ENCODE measurements at places on chromosomes 6 and 20.

DNA sequence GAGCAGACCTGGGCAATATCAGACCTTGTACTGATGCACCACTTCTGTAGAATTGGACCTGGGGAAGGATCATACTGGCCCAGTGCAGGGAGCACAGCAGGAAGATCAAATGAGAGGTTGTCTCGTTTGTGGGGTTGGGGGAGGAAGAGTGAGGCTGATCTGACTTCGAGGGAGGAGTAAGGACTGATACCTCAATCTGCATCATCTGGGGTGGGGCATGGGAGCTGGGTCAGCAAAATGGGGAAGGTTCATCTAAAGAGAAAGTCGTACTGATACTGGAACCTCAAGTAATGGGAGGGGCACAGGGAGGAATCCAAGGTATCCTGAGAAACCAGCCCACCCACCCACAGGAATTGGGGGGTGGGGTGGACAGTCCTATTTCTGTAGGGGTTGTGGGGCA is 3.7 kb downstream of the RNF39 start:
- no peak for DNase-seq

- DNase-seq, result no peak
Measured at GRCh38 chr20:24840121-24840713, 108.9 kb upstream of the CST7 start.

DNA sequence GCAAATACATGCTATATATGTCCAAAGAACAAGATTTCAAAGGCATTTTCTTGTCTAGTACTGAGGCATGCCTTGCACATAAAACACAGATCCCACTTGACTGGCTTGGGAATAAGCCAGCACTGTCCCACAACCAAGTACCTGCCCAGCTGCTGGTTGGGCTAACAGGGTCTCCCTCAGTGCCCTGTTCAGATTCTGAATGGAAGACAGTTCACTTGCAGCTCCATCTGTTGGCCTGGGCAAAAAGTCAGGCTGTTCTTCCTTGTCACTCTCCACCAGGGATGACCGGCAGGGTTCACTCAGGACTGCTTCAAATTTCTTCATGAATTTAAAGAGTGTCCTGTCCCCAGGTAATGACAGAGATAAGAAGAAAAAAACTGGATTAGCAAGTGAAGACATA is 44.4 kb upstream of the LYRM2 start:
- no peak for DNase-seq

- DNase-seq, result no peak
Measured at GRCh38 chr20:11926292-11926998, 8.8 kb downstream of the BTBD3 start.

DNA sequence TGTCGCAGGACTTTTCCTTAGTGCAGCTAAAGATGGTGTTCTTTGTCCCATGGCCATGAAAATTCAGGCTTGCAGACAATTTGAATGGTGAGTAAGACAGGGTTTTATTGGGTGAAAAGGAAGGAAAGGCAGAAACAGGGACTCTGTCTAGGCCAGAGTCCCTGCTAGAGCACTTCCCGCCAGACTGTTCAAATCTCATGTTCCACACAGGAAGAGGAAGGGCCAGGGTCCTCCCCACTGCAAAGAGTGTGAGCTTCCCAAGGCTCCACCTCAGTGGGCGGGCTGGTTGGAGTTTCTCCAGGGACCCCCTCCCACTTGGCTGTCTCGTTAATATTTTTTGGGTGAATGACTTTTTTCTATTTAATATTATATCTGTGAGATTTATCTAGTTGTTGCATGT is 29.0 kb downstream of the COL19A1 start:
- DNase-seq, result no peak

- peak; percentile 91 for DNase-seq
Measured at GRCh38 chr6:17907406-17908229, 79.8 kb downstream of the KIF13A start.

DNA sequence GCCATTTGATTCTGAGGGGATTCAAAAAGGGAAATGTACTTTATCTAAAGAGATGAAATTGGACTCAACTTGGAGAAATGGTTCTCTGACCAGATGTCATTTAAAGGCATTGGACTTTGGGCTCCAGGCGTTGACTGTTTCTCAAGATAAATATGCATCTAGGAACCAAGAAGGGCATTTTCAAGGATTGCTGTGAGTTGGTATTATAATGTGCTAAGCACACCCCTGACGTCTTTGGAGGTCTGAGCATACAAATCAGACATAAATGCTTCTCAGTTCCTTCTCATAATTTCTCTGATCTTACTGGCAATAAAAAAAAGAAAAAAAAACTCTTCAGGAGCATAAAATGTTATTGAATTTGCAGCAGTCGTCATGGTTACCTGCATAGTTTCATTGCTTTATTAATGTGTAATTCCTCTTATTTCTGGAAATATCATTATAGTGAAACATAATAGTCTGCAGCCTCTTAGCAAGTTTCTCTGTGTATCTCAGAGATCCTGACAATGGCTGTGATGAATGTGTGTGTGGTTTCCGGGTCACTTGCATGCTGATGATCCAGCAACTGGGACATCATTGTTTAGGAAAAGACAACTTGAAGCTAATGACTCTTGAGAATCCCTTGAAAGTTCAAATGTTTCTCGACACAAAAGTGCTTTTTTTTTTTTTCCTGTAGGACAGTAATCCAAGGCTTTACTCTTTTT is 136.0 kb downstream of the AIG1 start:
- DNase-seq, result no peak

- DNase-seq, result no peak
Measured at GRCh38 chr6:31666337-31666965, 571 bp downstream of the CSNK2B start.

DNA sequence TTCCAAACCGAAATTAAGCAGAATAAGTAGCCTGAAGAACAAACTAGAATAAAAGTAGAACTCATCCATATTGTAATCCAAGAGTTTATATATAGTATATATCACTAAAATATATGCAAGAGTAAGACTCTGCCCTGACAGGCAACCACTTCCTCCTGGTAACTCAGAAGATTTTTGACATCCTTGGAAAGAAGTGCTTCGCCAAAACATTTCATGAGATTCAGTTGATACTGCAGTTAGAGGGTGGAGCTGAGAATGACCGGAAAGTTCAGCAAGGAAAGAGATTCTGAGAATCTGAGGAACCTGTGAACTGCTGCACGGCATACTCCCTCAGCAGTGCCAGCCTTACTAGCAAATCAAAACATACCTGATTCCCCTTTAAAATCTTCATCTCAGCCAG is 79.6 kb downstream of the CDK19 start:
- no peak for DNase-seq

DNA sequence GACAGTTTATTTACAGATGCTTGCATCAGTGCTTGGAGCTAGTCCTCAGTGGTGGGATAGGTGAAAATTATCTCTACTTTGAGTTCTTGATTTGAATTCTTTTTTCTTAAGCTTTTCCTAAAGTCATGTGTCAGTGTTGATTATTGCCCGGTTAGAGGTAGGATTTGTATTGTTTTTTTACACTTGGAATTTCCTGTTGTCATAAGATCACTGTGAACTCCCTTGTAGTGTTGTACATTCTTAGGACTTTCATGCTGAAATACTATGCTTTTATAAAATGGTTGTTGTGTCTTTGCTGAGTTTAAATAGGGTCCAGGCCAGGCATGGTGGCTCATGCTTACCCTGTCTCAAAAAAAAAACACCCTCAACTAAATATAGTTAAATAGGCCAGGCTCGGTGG is 20.3 kb downstream of the ASXL1 start:
- DNase-seq, result no peak

GRCh38 chr6:5697508-5697907 is 309.2 kb downstream of the NRN1 start:
- no peak for DNase-seq

- DNase-seq, result no peak
Measured at GRCh38 chr20:51970858-51971257, 168.5 kb upstream of the SALL4 start.

DNA sequence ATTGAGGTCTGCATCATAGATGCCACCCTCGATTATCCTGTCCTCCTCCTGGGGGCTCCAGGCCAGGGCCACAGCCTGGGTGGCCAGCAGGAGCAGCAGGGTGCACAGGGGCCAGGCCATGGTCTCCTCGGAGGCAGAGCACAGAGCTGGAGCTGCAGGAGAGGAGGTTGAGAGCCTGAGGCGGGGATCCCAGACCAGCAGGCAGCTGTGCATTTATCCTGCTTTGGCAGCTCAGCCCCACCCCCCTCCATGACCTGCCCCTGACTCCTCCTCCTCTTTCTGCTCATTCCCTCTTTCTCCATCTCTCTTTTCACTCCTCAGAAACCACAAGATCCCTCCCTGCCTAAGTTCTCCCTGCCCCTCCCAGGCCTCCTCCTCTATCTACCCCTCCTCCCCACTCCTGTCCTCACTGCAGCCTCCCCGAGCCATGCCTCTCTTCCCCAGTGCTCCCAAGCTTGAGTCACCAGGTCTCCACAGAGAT is at the start of gene CST2:
Gene CST2 (minus strand): TSS at position 189 of the 481 bp plus-strand sequence. CDS start 69 bp downstream, at position 120.
- no peak for DNase-seq

DNA sequence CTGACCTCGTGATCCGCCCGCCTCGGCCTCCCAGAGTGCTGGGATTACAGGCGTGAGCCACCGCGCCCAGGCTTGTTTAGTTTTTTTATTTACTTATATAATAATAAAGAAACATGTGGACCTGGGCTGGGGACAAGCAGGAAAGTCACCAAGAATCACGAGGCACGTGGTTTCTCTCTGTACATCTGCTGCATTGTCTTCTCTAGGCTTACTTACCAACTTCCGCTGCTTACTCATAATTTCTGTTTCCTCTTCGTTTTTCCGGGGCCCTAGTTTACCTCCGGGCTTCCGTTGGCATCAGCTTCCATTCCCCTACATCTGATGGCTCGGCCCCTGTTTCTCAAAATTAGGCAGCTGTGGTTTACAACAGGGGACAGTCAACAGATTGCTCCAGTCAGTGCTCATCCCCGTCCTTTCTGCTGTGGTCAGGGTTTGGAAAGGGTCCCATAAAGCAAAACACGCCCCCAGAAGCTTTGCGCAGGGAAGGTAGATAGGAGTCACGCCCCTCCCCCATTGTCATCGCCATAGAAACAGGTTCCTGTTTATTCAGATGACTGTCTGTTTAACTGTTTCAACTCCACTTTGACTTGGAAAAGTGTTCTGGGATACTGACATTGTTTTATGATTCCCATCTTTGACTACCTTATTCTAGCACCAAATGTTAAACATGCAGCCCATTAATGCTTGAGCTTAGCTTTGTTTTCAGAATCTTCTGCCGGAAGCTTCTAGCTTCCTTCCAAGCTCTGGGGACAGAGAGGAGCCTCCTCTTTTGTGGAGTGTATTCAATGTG is 31.9 kb upstream of the TXLNB start:
- DNase-seq, result peak; percentile 88

- DNase-seq, result no peak
Measured at GRCh38 chr20:4782378-4782772, 60.7 kb downstream of the PRND start.

- DNase-seq, result no peak
Measured at GRCh38 chr6:129590408-129591022, 119.5 kb downstream of the ARHGAP18 start.

DNA sequence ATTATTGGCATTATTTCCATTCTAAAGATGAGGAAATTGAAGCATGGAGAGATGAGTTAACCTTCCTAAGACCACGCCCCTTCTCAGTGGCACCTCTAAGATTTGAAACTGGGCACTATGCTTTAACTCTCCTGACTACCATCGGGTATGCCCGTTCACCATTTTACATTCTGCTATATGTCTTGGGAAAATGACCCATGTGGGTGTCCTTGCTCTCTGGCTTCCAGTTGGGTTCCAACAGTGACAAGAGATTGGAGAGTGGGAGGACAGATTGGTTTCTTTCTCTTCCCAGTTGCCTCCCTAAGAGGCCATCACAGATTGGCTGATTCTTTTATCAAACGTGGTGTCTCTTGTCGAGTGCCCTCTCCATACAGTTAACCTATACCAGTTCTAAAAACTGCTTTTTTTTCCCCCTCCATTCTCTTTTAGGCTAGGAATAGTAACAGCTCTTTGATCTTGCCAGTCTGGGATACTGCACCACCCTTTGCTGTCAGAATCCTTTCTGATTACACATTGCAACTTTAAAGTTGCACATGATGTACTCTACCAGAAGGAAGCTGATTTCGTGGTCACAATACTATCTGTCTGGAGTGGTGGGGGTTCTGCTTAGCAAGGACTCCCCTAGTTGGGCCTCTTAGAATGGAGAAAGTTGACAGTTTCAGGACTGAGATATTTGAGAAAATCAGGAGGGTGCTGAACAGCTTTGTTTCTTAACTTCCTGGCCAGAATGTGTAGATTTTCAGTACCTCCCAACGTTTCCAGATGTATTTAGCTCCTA is 88.0 kb upstream of the ELOVL5 start:
- no peak for DNase-seq

- no peak for DNase-seq
Measured at GRCh38 chr6:97095311-97095850, 170.9 kb downstream of the KLHL32 start.

DNA sequence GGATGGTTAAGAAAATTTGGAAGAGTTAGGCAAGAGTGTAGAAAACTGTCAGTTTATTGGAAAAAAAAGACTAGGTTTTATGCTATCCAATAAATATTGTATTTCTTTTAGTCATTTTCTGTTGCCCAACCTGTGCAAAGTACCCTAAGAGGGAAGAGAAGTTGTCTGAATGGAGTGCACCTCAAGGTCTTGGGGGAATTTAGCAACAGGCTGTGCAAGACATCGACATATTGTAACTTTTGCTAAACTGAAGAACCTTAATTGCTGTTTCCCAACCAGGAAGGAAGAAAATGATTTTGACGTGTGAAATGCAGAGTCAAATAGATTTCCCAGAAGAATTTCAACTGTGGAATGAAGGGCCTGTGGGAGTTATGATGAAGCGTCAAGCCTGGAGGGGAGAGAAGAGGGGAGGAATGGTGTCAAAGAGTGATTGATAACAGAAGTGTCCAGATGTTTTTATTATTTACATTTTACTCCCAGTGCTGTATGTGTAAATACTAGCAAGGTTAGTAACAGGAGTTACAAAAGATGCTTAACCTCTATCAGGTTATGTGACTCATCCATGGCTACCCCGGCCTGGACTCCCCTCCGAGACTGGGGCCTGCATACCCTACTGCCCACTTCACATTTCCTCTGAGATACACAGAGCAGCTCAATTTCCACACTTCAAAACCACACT is 246.8 kb downstream of the MYLK4 start:
- DNase-seq, result no peak

GRCh38 chr6:118469468-118469867 is 78.6 kb upstream of the PLN start:
- DNase-seq, result no peak

All from ascending aorta (tissue), 2 donors.